Left renal cortex interstitium (tissue), 4 donors: ENCODE measurements at places on chromosomes 3 and 15.

DNA sequence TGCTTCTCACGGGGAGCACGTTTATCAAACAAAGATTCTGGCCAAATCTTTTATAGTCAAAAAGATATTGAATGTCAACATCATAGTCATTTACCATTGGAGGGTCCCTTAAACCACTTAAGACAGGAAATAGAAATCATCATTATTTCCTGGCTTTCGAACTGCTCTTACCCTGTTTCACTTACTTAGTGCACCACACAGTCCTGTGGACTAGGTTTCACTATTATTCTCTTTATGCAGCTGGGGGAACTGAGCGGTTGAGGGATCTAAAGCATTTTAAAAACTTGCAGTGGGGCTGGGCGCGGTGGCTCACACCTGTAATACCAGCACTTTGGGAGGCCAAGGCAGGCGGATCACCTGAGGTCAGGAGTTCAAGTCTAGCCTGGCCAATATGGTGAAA lies 13.7 kb upstream of the TPRG1 start:
- DNase-seq, result no peak

DNA sequence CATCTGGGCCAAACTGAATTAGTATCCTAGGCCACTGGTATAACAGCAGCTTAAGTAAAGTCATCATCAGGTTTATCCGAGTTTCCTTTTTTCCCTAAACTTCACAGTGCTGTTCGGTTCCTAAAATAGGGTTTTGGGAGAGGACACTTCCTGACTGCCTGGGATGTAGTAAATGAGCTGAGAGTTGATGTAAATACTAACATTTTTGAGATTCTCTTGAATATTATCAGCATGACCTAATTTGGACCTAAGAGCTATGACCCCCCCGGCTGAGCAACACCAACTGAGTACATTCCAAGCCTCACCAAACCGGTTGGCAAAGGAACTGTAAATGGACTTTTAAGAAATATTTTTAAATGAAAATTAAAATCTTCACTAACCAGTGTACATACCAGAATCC lies 78.8 kb downstream of the IL5RA start:
- no peak for DNase-seq

DNA sequence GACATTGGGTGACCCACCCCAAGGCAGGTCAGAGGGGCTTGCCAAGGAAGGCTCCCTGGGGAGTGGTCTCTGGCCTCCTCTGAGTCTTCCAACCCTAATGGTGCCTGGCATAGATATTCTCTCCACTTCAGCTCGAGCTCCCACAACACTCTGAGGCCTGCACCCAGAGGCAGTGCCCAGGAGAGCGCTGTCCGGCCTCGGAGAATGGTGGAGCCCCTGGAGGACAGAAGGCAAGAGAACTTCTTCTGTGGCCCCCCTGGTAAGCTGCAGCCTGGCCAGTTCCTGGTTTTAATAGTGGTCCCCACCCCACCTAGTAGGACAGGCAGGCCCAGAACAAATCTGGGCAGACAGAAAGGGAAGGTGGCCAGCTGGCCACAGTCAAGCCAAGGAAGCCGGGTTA lies 7.0 kb downstream of the DISP2 start:
- no peak for DNase-seq

DNA sequence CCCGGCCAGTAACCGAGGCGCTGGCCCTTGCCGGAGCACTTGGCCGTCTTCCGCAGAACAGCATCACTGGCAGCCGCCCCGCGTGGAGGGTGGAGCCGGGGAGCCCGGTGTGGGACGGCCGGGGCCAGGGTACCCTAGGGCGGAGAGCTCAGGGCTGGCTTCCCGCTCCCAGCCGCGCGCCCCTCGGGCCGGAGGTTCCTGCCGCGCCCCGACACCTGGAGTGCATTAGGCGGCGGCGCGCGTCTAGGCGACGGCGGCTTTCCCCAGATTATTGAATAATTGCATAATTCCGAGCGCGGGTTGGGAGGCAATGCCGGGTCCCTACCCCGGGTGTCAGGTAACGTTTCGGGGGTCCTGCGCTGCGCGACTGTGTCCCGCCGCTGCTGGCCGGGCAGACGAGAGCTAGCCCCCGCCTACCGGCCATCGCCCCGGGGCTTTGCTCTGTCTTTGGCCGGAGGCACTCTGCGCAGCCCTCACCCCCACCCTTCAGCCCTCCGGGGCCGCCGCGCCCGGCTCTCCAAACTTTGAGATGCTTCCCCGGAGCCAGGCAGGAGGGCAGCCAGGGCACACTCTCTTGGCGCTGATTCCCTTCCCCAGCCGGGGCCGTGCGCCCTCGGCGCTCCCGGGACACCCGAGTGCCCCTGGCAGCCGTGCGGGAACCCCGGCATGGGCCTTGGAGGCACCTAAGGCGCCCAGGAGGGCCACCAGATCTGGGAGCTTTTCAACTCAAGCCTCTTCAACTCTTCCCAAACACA lies 749 bp downstream of the ITGA11 start:
- DNase-seq, result no peak

DNA sequence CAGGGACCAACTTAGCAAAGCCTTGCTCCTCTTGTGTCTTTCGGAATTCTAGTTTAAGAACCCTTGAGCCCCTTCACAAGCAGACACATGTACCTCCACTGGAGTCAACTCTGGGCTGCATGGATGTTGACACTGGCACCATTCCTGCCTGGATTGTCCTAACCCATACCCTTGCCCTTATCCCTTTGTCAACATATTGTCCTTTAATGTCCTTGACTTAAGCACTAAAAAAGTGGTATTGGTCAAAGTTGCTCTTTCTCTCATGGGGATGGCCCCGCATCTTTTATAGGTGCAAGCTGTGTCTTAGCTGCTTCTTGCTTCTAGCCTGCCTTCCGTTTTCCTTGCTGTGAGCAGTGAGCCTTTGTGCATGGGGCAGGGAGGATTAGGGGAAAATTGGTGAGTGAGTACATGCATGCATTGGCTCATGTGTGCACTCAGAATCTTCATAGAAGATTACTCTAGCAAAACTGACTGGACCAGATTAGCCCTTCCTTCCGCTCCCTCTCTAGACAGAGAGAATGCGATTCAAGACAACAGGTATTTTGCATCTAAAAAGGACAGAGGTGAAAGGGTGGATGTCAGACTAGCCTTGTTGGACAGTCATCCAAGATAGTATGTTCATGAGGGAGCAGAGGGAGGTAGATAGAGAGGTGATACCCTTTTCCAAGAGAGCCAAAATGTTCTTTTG lies 42.4 kb downstream of the TGFBR2 start:
- no peak for DNase-seq

- no peak for DNase-seq
Observed at GRCh38 chr3:16012086-16012485, 162.4 kb upstream of the GALNT15 start.

DNA sequence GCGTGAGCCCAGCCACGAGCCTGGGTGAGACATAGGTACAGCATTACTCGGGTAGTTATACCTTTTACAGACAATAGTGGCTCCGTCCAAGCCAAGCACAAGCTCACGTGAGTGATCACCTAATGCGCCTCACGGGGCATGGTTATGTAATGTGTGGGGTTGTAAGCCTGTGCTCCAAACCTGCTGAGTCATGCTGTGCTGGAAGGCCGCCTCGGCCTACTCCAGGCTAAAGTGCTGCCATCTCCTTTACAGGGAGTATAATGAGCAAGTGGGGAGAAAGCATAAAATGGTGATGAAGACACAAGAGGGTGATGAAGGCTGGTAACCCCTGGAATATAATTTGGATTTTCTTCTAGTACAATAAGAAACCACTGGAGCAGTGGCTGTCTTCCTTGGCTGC lies 175.8 kb upstream of the STT3B start:
- no peak for DNase-seq

GRCh38 chr15:60255390-60255789 lies 142.4 kb downstream of the ANXA2 start:
- no peak for DNase-seq

DNA sequence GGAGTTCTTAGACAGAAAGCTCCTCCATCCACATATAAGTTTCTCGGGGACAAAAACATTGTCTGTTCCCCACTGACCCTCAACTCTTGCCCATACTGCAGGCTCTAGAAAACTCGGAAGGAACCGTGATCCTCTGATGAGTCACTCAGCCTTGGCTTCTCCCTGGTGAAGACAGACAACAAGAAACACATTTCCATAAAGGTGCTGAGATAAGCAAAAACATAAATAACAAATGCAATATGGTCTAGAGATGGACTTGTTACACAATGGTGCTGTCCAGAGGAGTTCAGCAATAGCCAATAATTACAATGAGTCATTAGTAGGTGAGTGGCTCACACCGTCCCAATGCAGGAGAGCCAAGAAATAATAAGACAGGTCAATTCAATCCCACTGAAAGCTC lies 43.7 kb downstream of the MAGI1 start:
- DNase-seq, result no peak

- DNase-seq, result no peak
Observed at GRCh38 chr3:95474338-95474737, 1340.1 kb upstream of the EPHA6 start.

DNA sequence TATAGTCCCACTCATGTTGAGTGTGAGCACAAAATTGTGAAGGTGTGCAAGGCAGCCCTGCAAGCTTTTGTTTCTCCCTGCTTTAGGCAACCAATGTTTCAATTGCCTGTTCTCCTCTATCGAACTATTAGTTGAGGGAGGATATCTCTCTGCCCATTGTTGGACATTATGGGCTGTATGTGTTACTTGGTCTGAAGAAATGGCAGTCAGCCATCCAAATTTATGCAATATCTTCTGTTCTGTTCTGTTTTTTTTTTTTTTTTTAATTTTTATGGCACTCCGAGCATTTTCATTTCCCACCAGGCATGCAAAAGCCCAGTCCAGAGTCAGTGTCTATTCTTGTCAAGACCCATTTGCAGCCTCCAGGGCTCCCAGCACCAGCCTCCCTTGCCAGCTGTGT lies 44.0 kb downstream of the ANAPC13 start:
- no peak for DNase-seq

DNA sequence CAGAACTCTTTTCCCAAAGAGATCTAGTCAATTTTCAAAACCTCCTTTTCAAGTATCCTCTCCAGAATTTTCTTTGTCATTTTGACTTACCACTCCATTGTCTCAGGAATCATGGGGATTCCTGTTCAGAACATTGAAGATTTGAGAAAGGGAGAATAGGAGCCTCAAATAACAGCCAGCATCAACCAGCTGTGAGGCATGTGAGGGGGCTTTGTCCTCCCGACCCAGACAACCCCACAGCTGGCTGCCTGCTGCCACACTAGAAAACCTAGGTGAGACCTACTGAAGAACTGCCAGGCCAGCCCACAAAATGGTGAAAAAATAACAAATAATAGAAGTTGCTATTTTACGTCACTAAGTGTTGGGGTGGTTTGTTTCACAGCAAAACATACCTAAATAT lies 5.9 kb upstream of the ARHGEF26 start:
- no peak for DNase-seq

DNA sequence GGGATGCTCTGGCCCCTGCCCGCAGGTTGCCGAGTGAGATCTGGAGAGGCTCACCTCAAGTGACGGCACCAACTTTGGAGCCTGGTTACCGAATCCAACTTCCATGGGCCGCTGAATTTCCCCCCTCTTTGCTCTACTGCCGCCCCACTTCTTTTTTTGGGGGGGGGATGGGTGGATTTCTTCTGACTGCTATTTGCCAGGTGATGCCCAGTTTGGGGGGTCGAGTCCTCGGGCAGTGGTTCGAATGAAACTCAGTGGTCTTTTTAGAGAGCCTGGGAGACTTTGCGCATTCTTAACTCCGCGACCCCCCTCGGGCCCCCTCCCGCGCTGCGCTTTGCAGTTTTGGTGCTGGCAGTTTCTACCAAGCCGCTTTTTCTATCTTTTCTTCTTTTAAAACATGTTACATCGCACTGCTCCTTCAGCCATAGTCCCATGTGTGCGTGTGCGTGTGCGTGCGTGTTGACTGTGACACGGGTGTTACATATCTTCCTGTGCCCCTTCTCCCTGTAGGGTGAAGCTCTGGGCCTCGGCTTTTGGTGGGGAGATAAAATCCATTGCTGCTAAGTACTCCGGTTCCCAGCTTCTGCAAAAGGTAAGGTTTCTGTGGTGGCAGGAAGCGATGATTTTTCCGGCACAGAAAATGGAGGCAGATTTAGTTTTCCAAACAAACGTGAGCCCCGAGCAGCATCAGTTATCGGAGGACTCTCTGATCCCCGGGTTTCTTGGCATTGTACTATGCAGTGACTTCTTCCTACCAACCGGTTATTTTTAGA lies 837 bp downstream of the CACNA2D3 start:
- DNase-seq, result no peak
